ENCODE measurements at places on chromosomes 4 and X.

GRCh38 chr4:175419236-175419718, 392.8 kb downstream of the GPM6A start:
- no peak for DNase-seq

DNA sequence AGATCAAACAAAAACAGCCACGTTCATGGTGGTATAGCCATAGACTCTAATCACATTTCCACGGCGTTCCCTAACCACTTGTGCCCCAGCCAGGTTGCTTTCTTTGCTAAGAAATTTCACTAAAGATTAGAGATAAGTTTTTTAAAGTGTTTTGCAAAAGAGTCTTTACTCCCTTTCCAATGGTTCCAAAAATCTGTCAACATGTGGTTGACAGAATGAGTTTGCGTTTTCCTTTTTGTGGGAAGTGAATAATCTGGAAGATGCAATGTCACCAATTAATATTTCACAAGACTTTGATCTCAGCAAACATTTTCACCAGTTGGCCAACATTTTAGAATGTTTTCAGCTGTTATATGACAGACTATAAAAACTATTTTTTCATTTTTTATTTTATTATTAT, 35.3 kb downstream of the CXCL1 start:
- DNase-seq = no peak

GRCh38 chr4:10403633-10404445, 53.4 kb downstream of the ZNF518B start:
- peak; percentile 28 for DNase-seq

DNA sequence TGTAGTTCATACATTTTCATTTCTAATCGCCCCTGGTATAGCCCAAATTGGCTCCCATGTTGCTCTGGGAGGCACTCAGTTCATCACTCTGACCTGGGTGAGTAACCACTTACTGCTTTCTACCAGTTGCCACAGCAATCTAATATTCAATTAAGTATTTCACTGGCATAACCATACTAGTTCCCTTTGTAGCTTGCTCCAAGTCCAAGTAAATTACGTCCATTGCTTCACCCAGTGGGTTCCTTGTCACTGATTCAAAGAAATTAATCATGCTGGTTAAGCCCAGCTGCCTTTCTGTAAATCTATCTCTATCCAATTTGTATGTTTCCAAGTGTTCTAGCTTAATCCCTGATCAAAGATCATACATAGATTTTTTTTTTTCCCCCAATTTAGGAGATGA, 92.0 kb upstream of the CBR4 start:
- DNase-seq = no peak

GRCh38 chrX:138928737-138929459, 217.4 kb upstream of the FGF13 start:
- DNase-seq = no peak

- DNase-seq = no peak
Observed at GRCh38 chr4:4227510-4228355, 1.0 kb upstream of the OTOP1 start.

DNA sequence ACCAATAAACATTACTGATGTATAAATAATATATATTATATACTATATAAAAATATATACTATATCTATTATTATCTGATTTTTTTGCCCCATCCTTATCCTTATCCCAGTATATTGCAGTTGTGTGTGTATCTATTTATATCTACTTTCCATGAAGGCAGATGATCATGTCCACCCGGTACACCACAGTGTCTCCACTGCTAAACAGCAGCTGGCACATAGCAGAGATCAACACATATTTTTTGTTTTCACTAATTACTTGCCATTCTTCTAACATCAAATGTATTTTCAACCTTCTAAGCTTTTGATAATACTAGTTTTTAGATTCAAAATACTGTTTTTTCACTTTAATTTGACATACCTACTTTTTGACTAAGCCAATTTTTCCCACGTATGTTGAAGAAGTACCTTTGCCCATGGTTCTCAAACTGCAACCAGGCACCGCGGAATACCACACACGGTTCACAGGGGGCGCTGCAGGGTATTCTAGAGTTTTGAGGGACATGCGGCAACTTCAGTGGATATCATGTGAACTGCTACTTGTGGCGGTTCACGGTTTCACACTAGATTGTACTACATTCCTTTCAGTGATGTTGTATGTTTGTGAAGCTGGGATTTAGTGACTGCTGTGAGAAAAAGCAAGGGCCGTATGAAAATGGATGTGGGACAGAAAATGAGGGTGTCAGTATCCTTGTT, 182.5 kb upstream of the NPY2R start:
- DNase-seq = no peak

DNA sequence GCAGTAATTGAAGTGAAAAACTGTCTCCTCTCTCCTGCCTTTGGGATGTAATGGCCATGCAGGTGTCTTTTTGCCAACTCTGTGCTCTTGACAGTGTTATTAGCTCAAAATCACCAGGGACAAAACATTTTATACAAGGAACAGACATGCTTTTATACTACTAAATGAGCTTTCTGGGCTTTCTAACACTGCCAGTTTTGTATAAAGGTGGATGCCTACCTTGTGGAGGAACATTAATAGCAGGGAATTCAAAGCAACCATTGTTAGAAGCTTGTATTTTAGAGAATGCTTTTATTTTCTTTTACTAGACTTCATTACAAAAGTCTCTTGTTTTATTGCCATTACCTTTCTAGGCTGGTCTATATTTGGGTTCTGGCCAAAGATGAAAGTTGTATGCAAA, 54.7 kb upstream of the ARSJ start:
- no peak for DNase-seq

DNA sequence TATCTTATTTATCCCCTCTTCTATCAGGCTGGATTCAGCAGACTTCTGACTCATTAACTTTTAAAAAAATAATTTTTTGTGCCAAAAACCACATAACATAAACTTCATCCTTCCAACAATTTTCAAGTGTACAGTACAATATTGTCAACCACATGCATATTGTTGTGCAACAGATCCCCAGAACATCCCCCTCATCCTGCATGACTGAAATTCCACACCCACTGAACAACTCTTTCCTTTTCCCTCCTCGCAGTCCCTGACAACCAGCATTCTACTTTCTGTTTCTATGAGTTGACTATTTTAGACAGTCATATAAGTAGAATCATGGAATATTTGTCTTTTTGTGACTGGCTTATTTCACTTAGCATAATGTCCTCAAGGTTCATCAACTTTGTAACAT, 2.2 kb upstream of the MID2 start:
- DNase-seq = no peak

DNA sequence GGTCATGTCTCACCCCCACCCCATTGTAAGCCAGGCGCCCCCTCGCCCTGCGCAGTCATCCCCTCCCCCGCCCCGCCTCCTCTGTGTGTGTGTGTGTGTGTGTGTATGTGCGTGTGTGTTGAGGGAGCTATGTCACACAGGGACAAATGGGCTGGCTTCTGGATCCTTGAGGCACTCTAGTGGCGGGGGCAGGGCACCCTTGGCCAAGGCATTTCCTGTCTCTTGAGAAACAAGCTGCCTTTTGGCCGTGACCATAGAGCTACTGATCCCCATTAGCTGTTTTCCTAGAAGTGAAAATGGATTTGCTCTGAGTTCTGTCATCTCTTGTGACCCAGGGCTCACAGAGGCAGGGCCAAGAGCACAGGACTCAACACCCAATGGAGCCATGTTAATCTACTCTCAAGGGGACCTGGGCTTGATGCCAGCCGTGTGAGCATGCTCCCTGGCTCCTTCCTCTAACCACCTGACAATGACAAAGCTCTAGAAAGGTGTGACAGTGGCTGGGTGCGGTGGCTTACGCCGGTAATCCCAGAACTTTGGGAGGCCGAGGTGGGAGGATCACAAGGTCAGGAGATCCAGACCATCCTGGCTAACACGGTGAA, 162.5 kb upstream of the BCOR start:
- no peak for DNase-seq

DNA sequence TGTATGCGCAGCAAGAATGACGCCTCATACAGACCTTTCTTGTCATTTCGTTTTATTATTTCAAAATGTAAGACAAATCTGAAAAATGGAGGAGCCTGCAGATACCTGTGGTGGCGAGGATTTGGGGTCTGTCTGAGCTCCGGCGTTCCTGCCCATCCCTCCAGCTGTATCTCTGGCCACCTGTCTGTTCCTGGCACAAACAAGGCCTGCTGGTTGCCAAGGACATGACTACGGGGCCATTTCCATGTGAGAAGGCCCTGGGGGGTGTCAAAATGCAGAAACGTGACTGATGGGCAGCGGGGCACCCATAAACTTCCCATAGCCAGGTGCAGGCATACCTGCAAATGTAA, 591 bp upstream of the TSPAN7 start:
- DNase-seq = no peak

- no peak for DNase-seq
Observed at GRCh38 chr4:140037353-140038030, 116.5 kb downstream of the MAML3 start.

DNA sequence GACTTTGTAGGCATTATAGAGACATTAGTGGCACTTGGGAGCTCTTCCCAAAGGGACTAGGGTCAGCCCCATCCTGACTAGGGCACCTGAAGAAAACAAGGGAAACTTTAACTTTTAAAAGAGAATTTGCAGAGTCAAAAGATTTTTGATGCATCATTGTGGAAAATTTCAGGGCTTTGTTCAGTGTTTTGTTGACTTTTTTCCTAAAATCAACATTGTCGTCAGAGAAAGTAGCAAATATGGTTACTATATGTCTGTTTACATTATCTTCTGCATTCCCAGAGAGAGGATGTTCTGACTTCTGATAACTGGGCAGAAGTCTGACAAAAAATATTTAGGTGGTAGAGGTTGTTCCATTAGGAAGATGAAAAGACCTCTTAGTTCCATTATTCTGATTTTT, 51.9 kb downstream of the LUZP4 start:
- no peak for DNase-seq

DNA sequence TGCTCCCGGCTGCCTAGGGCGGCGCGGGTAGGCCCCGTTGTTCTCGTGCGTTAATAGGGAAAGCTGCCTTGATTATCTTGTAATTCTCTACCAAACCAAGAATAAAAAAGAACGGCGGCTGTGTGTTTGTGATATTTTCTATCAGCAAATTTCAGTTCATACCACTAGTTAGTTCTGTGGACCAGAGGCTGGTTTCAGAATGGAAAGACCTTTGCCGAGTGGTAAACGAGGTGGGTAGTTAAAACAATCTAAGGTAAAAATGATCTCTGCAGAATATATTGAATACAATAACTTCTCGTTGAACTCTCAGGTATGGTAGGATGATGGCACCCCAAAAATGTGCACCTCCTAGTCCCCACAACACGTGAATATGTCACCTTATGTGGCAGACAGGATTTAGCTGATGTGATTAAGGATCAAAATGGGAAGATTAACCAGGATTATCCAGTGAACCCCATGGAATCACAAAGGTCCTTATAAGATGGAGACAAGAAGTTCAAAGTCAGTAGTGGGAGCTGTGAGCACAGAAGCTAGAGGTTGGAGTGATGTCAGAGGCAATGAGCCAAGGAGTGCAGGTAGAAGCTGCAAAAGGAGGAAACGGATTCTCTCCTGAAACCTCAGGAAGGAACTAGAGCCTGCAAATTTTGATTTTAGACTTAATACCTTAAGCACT, 574 bp upstream of the CFAP97 start:
- DNase-seq = peak; percentile 10

DNA sequence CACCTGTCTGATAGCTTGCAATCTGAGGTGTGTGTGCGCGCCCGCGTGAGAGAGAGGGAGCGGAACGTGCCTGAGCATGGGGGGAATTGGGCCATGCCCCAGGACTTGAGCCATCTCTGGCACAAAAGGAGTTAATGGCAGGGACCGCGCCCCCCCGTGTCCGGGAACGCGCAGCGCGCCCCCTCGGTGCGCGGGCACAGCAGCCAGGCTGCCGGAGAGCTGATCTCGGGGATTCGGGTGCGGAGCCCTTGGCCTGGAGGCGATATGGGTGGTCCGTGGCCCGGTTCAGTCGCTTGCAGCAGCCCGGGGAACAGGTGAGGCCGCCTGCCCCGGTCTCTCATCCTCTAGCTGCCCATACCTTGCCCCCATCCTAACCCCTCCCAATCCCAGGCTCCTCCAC, at the start of gene NLGN3:
Gene NLGN3 (plus strand): TSS at position 191 of the 400 bp plus-strand sequence. CDS start 2,909 bp downstream, outside the sequence.
- no peak for DNase-seq

DNA sequence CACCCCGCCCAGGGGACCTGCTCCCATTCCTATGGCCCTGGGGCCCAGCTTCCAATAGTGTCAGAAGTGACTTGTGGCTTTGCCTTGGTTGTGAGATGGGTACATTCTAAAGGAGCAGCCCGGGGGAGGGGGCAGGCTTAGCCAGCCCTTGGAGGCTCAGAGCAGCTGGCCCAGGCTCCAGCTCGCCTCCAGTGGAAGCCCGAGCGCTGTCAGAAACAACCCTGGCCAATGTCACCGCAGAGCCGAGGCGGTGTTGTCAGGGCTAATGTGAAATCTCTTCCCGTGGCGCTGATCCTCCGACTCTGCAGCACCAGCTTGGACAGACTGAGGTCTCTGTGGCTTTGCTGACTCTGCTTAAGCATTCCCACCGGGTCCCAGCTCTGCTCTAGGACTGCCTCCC, 29.2 kb upstream of the ZNF81 start:
- DNase-seq = no peak

- DNase-seq = no peak
Observed at GRCh38 chr4:169412046-169412445, 141.3 kb upstream of the SH3RF1 start.

GRCh38 chrX:2875798-2876399, 47.2 kb downstream of the GYG2 start:
- no peak for DNase-seq

- no peak for DNase-seq
Observed at GRCh38 chr4:122731676-122732075, 828 bp upstream of the BBS12 start.

GRCh38 chr4:143282211-143282707, 54.4 kb upstream of the GAB1 start:
- no peak for DNase-seq

DNA sequence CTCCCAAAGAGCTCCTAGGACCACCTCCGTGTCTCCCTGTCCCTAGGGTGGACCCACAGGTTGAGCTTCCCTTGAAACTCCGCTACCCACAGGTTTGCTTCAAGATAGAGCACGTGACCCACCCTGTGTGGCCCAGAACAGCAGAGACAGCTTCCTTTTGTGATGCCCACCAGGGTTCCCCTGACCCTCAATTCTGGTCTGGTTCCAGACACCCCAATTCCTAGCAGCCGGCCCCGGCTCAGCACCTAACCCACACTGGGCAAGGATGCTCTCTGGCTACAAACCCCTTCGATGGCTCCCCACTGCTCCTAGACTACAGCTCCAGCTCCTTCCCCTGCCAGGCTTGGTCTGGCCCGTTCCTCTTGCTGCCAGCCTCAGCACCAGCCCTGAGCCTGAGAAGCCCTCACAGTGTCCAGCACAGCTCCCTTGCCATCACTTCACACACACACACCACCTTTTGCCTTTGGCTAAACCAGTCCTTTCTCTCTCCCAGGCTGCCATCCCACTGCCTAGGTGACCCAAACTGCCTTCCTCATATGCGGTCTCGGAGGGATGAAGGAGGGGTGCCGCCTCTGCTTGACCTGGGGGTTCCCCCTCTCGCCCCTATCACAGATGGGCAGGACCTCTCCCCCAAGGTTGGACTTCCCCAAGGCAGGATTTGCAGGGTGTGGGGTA, 6.2 kb downstream of the PNCK start:
- DNase-seq = no peak

GRCh38 chrX:82591421-82591820, 916.7 kb upstream of the POU3F4 start:
- no peak for DNase-seq
